NCI-H187 (cell line): ENCODE measurements at places on chromosomes 5 and 9.

- DNase-seq = no peak
Observed at GRCh38 chr9:16901590-16901989, 31.1 kb upstream of the BNC2 start.

DNA sequence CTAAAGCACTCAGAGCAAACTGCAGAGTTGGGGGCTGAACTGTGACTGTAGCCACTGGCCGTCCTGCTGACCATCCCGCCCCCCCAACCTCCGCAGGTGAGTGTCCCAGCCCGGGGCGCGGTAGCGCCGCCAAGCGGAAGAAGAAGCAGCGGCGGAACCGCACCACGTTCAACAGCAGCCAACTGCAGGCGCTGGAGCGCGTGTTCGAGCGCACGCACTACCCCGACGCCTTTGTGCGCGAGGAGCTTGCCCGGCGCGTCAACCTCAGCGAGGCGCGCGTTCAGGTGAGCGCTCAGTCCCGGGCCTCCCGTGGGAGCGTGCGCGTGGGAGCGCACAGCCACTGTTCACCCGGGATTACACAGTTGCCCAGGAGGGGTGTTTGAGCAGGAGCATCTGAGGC is 33.7 kb downstream of the PTGES start:
- no peak for DNase-seq

DNA sequence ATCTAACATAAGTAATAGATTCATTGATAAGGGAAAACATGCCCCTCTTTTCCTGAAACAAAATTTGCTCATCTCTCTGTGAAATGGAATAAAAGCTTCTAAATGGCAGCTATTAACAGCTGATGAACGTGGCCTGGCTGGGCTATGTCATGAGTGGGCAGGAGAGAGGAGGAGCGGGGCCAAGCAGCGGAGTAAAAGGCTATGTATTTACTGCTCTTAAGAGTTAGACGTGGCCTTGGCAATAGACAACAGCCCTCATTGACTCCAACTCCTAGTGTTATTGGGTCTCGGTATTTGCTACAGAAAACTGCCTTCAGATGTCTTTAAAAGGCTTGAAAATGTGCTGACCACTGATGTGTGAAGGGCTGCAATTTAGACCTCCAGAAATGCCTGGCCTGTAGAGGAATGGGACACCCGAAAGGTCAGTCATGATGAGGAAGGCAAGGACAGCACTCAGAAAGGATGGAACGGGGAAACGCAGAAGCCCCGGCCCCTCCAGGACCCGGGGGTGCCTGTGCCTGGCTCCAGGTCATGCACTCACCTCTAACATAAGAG is 116.8 kb downstream of the PDZD2 start:
- DNase-seq = no peak

DNA sequence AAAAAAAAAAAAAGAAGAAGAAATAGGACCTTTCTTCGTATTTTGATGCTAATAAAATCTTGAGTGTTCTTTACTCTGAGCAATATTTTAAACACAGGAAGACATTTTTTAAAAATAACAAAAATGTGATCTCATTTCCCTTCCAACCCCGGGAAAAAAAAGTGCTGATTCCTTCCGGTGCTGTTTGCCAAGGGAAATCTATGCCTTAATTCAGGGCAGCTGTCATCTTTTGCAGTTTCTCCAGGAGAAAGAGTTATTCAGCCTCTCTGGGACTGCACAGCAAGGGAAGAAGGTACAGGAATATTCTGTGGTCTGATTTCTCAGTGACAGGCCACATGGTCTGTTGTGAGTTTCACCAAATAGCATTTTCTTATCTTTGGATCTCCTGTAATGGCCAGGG is 291.9 kb upstream of the IRX1 start:
- DNase-seq = no peak

GRCh38 chr5:103340717-103341388 is 82.3 kb downstream of the MACIR start:
- DNase-seq = no peak

- no peak for DNase-seq
Observed at GRCh38 chr5:18797222-18797621, 1163.0 kb downstream of the TAF11L14 start.

GRCh38 chr5:71945436-71945835 is 161.8 kb upstream of the MAP1B start:
- no peak for DNase-seq
